Ovary (tissue), 10 donors: ENCODE measurements at places on chromosomes 2 and 18.

- DNase-seq = no peak
Measured at GRCh38 chr2:101179982-101180381, 28.8 kb upstream of the TBC1D8 start.

GRCh38 chr18:2606335-2606734, 35.0 kb downstream of the NDC80 start:
- DNase-seq = no peak

- DNase-seq = no peak
Measured at GRCh38 chr2:60352491-60353405, 200.7 kb downstream of the BCL11A start.

DNA sequence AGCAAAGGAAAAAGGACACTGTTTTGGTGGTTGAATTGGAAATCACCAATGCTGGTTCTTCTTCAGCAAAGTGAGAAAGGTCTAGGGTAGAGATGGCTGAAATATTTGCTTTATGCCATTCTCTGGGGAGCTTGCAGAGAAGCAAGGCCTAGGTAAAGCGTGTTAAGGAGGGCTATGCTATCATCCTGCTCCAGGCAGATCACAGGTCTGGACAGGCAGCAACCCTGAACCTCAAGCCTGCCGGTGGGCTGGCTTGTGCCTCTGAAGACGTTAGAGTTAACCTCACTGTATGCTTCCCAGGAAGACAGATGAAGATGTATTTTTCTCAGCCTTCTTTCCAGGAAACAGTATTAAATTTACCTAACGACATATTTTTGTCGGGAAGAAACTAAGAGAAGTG, 138.5 kb upstream of the LYPD6 start:
- no peak for DNase-seq

DNA sequence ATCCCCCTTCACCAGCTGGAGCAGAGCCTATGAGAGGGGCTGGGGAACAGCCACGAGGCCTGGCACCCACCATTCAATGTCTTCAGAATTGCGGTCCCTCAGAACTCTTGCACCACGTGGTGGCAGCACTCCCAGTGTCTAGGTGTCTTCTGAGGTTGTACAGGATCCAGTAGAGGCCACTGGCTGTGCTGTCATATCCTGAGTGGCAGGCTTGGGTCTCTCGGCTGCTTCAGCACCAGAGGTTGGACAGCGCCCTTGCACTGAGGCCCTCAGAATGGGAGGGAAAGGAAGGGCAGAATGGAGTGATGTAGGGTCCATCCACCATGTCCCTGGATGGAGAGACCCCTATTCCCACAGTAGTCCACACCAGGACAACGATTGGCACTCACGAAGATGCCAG, 112.0 kb upstream of the TEKT4 start:
- no peak for DNase-seq

- no peak for DNase-seq
Measured at GRCh38 chr2:132773331-132773730, 103.3 kb upstream of the LYPD1 start.

GRCh38 chr2:239438995-239439753, 38.4 kb upstream of the HDAC4 start:
- no peak for DNase-seq

GRCh38 chr2:229246334-229246733, 24.8 kb downstream of the PID1 start:
- no peak for DNase-seq

GRCh38 chr2:29120846-29121245, 5.6 kb downstream of the CLIP4 start:
- no peak for DNase-seq

DNA sequence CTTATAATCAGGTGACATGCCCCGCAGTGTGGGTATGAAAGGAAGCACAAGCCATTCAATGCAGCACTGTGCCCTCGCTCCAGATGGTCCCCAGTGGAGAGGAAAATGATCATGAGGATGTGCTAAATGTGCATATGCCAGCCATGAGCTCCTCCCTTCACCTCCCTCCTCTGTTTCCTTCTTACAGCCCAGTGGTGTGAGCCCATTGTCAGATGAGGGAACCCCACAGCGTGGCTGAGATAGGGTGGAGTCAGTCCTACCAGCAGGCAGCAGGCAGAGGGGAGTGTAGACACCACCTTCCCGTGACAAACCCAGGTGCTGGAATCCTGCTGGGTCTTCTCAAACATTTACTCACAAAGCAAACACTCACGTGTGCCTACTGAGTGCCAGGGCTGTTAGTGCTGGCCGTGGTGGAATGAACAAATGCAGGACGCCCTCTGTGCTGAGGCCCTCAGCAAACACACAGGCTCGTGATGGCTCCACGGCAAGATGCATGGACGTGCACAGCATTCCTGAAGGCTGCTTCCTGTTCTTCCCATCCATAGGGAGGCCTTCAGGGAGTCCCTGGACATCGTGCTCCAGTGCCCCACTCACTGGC, 181.7 kb upstream of the TPO start:
- DNase-seq = no peak

DNA sequence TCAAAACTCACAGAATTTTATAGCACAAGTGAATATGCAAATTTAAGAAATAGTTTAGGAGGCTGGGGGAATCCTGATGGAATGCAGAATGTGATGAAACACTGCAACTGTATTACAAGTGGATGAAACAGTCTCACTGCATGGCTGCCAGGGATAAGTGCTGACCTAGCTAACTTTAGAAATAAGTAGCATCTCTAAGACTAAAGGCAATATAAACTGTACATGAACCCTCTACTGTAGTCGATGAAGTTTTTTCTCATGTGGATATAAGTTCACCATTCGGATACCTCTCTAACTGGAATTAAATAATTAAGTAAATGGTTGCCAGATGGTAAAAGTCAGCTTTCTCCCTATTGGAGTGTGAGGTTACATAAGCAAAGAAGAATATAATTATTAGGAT, 777.8 kb upstream of the RAB6C start:
- no peak for DNase-seq

DNA sequence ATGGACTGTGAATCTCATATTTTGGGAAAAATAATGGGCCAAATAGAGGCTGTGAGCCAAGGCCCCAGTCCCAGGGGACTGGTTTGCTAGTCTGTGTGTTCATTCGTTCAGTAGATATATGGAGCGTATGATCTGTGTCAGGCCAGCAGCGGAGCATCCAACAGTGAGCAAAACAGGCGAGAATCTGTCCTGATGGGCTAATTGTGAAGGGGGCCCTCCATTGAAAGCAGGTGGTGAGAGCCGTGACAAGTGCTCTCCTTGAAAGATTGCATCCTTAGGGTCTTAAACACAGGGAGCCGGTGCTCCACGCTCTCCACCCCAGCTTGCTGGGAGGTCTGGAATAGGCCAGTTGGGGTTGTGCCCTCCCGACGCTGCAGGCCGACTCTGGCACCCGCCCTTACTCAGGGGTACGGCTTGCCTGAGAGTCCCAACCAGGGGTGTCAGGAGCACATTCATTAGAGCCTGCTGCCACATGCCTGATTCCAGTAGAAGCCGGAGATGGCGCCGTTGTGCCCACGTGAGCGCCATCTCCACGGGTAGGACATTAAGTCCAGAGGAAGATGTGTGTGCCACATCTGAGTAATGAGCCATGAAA, 213.3 kb downstream of the SH3RF3 start:
- no peak for DNase-seq

DNA sequence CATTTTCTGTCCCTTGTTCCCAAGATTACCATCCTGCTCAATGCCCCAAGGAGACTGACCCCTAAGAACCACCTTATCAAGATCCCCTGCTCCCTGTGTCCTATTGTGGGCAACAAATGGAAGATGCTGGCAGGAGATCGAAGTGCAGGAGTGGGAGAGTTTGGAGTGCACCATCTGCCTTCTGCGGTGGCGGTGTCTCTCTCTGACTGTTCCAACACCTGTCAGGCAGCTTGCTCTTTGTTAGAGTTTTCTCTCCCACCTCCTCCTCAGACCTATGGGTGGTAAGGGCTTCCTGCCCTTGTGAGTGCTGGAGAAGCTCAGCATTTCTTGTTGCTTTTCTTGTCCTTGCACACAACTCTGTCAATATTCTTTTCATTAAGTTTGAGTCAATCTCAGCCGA, 64.1 kb upstream of the SPHKAP start:
- DNase-seq = no peak

DNA sequence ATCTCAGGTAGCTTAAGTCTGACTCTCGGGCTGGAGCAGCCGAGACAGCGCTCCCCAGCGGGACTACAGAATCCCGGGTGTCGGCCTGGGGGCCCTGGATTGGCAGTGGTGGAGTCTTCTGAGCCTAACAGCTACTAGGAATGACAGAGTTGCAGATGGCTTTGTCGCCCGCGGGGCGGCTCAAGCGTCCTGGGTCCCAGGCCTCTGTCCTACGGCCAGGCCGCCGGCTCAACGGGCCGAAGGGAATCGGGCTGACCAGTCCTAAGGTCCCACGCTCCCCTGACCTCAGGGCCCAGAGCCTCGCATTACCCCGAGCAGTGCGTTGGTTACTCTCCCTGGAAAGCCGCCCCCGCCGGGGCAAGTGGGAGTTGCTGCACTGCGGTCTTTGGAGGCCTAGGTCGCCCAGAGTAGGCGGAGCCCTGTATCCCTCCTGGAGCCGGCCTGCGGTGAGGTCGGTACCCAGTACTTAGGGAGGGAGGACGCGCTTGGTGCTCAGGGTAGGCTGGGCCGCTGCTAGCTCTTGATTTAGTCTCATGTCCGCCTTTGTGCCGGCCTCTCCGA, 8.8 kb downstream of the SIX2 start:
- no peak for DNase-seq
